GM23338 (cell line): ENCODE measurements at places on chromosomes 16 and 17.

DNA sequence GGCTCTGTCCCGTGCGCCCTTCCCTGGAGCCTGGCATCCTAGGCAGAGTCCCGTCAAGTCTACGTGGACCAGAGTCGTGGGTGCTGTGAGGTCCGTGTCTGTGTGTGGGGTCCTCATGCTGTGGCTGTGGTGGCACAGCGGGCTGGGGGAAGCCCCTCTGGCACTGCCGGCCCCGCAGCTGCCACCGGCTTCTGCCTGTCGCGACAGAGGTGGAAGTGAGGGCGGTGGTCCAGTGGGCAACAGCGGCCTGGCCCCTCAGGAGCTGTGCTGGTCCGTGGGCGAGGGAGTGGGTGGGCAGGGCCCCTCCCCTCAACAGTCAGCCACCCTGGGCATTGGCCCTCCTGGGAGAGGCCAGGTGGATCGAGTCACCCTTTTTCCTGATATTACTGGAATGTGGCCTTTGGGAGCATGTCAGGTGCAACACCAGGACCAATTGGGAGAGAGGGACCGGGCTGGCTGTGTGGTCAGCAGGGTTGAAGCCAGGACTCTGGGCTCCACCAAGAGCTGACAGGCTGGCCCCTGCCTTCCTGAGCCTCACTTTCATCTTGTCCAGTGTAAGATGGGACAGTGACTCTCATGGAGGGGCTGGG is 11.9 kb downstream of the BAIAP2 start:
- DNase-seq: no peak

DNA sequence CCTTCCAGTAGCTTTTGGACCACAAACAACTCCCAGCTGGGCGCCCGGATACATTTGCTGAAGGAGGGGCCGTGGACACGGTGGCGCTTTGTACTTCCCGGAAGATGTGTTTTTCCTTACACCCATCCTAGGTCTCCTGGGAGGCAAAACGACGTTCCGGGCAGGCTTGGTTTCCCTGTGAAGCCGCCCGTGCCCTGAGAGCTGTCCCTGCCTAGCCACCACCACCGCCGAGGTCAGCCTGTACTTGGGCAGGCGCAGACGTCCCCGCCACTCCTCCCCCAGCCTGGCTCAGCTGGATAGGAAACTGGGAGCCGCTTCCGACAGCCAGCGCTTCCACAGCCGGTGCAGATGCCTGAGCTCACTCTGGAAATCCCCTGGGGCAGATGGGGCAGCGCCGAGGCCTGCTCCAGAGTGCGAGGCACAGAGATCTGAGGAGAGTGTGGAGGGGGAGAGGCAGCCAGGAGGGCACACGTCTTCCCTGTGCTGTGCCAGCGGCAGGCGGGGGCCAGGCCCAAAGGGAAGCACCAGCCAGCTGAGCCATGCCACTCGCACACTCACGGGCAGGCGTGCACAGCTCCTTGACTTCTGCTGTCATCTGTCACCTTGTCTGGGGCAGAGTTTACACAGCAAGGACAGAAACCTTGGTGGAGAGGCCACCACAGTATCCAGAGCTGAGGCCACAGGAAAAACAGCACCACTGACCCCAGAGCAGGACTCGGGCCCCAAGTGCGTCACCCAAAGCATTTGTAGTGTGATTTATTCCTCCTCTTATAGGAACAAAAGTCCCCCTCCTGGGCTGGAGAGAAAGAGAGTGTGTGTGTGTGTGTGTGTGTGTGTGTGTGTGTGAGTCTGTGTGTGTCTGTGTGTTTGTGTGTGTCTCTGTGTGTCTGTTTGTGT is 3.0 kb downstream of the RHBDF2 start:
- peak; percentile 65 for DNase-seq

DNA sequence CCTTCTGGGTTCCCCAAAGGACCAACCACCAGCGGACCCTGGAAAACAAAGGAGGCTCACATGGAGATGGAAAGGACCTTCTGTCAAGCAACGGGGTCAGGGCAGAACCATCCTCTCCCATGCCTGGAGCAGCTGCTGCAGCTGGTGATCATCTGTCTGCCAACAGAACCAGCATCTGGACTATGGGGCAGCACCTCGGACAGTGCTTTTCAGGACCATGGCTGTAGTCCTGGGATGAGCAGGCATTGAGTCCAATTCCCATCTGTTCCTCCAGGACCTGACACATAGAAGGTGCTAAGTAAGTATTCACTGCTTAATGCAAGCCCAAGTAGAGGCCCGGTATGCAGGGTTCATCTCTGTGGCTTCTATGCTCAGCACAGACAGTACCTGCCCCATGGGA is 304.7 kb downstream of the XYLT1 start:
- DNase-seq: no peak

DNA sequence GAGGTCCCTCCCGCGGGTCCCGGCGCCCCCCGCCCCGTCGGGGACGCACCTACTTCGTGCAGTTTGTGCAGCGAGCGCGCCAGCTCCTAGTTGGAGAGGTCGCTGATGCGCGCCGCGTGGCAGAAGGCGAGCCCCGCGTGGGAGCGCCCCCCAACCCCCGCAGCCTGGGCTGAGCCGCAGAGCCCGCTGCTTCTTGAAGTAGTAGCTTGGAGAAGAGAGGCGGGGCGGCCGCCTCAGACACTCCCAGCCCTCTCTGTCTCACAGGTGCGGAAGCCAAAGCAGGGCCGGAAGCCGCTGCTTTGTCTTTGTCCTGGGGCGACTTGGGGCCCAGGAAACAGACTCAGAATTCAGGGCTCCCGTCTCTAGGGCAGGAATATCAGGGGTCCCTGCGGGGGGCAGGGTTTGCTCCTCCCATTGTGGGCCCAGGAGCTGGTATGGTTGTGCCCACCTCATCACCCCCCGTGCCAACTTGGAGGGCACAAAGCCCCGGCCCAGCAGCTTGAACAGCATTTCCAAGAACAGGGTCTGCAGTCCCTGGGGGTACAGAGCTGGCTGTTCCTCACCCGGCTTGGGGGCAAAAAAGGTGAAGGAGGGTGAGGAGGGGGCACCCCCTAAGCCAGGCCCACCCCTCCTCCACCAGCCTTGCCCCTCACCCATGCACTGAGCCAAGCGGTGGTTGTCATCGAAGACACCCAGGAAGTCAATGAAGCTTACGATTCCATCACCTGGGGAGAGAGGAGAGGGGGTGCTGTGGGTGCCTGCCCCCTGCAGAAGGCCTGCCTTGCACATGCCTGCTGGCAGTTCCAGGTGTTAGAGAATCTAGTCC is 13.5 kb downstream of the SPATA32 start:
- DNase-seq: peak; percentile 85

DNA sequence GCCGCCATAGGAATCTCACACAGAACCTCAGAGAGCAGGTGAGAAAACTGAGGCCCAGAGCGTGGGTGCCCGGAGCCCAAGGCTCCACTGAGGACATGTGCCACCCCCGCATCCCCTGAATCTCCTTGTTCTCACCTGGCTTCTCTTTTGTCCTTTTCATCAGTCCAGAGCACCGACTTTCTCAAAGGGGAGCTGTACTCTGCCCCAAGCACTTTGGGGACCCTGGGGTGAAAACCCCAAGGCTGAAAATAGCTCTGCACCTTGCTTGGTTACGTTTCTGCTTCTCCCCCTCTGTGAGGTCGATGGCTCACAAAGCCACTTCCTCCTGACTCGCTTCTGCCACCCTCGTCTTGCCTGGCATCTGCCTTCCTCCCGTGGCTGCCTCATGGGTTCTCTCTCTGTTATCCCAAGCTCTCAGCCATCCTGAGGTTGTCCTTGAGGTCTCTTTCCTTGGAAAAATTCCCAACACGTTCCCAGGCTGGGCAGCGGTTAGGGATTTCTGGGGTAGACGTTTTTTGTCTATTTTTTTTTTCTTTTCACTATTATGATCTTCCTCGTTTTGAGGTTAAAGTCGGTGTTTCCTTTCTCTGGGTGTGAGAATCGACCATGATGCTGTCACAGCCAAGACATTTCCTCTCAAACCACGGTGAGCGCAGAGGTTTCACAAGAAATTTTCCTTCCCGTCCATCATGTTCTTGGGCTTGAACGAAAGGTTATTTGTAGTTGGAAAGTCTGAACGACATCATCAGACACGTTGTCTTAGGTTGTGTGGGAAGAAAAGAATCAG is 37.2 kb downstream of the IRF8 start:
- DNase-seq: no peak

DNA sequence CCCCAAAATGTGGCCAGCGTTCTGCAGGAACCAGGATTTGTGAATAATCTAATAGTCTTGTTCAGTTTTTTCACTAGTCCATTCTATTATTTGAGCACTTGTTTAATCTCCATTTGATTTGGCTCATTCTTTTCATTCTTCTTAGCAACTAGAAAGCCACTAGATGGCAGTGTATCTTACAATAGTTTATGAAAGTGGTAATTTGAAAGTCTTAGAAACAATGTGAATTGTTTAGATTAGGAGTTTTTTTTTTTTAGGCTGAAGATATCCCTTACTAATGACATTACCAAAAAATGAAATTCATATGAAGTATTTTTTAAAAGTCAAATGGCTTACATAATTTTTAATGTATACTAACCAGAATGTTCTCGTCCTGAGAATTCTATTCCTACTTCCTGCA is 6.7 kb downstream of the ERI2 start:
- peak; percentile 53 for DNase-seq

- DNase-seq: peak; percentile 82
Observed at GRCh38 chr16:67199808-67200198, 872 bp downstream of the ELMO3 start.

GRCh38 chr16:2833776-2834175 is 3.7 kb downstream of the ZG16B start:
- DNase-seq: no peak

DNA sequence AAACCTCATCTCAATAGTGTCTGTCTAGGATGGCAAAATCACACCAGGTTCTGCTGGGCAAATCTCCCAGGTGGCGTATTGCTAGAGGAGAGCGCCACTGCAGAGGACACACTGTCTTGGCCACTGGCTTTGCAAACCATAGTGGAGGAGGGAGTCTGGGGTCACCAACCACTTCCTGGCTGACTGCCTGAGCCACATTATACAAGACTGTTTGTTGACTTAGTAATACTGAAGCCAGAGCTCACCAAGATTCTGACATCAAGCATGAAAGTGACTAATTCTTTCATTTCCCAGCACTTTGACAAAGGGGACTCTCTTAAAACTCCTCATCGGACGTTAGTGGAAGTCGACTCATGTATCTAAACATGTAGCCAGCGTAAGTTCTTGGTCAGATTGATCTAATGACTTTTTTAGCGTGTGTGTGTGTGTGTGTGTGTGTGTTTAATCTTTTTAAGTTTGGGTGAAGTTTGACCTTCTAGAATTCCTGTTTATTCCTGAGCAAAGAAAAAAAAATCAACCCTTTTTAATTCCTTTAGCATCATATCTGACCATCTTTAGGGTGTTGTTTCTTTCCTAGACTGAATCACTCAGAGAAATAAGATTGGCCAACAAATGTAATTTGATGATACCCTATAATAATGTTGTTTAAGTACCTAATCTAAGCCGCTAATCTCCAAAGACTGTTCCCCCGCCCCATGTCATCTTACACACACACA is 13.7 kb downstream of the PITPNC1 start:
- DNase-seq: no peak

DNA sequence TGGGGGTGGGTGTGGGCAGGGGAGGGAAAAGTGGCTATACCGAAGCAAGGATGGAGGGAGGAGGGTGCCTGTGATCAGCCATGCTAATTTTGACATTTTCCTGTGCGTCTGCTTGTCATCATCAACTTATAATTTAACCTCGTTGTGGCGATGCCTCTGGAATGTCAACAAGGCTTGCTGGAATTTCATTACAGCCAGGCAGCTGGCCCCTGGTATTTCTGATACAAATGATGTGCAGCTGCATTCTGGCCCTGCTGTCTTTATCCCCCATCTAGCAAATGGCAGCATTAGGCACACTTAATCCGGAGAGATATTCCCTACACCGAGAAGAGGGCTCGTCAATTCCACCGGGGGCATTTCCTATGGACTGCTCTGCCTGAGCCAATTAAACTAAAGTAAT is 278.3 kb upstream of the CCL2 start:
- no peak for DNase-seq

GRCh38 chr17:2064980-2065785 is 10.3 kb downstream of the HIC1 start:
- peak; percentile 89 for DNase-seq

DNA sequence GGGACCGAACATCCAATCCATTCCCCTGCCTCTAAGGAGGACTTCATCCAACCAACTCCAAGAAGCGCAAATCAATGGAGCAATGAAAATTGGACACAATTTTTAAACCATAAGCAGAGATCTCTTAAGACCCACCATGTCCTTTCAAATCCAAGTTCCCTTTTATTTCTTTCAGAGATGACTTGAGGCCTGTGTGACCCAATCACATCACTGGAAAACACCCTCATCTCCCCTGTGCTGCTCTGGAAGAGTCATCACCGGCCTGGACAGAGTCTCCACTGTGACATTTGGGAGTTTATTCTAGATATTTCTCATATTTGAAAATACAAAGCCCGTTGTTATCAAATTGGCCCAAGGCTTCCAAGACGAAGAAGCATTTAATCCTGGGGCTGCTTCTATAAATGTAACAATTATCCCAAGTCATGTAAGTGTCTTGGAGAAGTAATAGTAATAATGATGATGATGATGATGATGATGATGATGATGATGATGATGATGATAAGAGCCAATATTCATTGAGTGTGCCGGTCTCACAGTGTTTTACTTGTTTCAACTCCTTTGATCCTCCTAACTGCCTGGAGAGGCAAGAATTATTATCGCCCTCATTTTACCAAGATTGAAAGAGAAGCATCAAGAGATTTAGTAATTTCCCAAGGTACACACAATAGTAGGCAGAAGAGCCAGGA is 72.1 kb downstream of the COPRS start:
- DNase-seq: no peak

DNA sequence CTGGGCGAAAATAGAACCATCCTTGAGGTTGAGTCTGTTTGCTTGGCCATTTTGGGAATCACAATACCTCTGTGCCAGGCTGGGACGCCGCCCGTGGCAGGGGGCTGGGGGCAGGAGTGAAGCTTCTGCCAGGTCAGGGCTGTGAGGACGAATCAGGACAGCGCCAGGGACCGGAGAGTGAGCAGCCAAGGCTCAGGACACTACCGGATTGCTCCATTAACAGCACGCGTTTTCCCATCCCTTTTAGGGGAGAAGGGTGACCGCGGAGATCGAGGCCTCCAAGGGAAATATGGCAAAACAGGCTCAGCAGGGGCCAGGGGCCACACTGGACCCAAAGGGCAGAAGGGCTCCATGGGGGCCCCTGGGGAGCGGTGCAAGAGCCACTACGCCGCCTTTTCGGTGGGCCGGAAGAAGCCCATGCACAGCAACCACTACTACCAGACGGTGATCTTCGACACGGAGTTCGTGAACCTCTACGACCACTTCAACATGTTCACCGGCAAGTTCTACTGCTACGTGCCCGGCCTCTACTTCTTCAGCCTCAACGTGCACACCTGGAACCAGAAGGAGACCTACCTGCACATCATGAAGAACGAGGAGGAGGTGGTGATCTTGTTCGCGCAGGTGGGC is 23.4 kb downstream of the C1QTNF1 start:
- no peak for DNase-seq

- DNase-seq: no peak
Observed at GRCh38 chr16:76502063-76502462, 224.9 kb downstream of the CNTNAP4 start.

- DNase-seq: no peak
Observed at GRCh38 chr16:50667497-50668367, 13.4 kb downstream of the SNX20 start.

- peak; percentile 90 for DNase-seq
Observed at GRCh38 chr17:60600490-60601446, 775 bp downstream of the PPM1D start.
